ENCODE measurements at places on chromosomes 5 and 9. TPM values are rescaled to one million over a fixed set of nuclear protein-coding genes. Genes with fewer than 3 reads are reported as not detected.

Gene SPAAR
- total RNA-seq: not detected

Gene SLC6A3
- total RNA-seq: not detected

Gene RANBP6
- total RNA-seq: 16.2 TPM

Gene GMCL2
- total RNA-seq: not detected

- no peak for DNase-seq
Measured at GRCh38 chr9:87546704-87547103, 49.0 kb downstream of the DAPK1 start.

- DNase-seq: no peak
Measured at GRCh38 chr9:72305707-72306106, 59.3 kb downstream of the ZFAND5 start.

DNA sequence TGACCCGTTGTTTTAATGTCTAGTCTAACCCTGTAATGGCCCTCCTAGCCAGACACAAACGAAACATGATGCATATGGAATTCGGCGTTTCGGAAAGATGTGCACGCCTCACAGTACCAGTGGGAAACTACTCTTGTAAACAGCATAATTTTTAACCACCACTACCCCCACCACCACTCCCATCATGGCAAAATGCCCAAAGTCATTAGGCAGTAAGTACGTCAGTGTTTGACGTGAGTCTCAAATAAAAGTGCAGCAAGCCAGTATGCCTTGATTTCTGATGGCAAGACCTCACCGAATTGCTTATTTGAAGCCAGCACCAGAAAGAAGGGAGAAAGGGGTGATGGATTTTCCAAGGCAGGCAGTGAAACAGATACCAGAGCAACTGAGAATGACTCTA lies 71.4 kb downstream of the ADRB2 start:
- DNase-seq: no peak

GRCh38 chr9:100350188-100350587 lies 2.6 kb downstream of the TEX10 start:
- DNase-seq: no peak

All from activated CD8-positive, alpha-beta T cell treated with anti-CD3 and anti-CD28 coated beads for 36 hours (primary cell).